Glutamatergic neuron (in vitro differentiated cells): ENCODE measurements at places on chromosomes 12 and 14. TPM values are rescaled to one million over a fixed set of nuclear protein-coding genes. Genes with fewer than 3 reads are reported as not detected.

Gene OR4E2
- total RNA-seq, result not detected

Gene E2F7
- total RNA-seq, result 4.2 TPM

Gene OTX2
- 18.8 TPM for total RNA-seq

Gene SYNE3
- total RNA-seq, result 7.1 TPM

Gene CPNE6
- total RNA-seq, result 0.44 TPM

Gene KCNMB4
- 18.7 TPM for total RNA-seq
